Fibroblast of villous mesenchyme (primary cell): ENCODE measurements at places on chromosomes 13 and 19. TPM values are rescaled to one million over a fixed set of nuclear protein-coding genes. Genes with fewer than 3 reads are reported as not detected.

Gene KIR2DL3
- total RNA-seq, result not detected in 2 replicates

Gene RAB20
- 4.2 and 4.7 TPM in 2 replicates for total RNA-seq

GRCh38 chr13:84655677-84656076 is 773.4 kb upstream of the SLITRK1 start:
- DNase-seq, result no peak

DNA sequence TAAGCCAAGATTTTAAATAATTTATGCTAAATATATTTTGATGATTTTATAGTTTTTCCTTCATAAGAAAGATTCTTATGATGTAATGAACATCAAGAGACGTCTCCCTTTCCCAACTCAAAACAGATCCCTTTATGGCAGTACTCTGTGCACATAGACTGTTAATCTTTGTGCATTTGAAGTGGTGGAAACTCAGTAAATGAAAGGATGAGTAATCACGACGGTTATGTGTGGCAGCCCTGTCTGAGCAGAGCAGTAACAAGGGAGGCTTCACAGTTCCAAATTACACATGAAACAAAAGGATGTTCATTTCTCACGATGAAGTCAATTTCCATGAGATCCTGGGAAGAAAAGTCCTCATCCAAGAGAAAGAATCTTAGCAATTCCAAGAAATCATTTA is 498.1 kb downstream of the KLF5 start:
- DNase-seq, result no peak

DNA sequence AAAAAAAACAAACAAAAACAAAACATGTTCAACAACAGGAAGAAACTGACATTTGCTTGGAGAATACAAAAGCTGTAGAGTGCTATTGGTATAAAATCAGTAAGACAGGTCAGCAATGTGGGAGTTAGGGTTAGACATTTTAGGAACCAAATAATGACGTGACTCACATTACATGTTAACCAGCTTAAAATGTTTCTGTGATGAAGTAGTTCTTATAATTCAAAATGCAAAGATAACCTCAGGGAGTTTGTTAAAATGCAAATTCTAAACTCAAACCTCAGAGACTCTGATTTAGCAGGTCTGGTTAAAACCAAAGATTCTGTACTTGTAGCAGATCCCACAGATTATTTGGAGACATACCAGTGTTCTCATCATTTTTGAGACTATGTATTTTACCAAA is 549.4 kb upstream of the SLITRK1 start:
- no peak for DNase-seq

Gene TTC9B
- not detected in 2 replicates for total RNA-seq

DNA sequence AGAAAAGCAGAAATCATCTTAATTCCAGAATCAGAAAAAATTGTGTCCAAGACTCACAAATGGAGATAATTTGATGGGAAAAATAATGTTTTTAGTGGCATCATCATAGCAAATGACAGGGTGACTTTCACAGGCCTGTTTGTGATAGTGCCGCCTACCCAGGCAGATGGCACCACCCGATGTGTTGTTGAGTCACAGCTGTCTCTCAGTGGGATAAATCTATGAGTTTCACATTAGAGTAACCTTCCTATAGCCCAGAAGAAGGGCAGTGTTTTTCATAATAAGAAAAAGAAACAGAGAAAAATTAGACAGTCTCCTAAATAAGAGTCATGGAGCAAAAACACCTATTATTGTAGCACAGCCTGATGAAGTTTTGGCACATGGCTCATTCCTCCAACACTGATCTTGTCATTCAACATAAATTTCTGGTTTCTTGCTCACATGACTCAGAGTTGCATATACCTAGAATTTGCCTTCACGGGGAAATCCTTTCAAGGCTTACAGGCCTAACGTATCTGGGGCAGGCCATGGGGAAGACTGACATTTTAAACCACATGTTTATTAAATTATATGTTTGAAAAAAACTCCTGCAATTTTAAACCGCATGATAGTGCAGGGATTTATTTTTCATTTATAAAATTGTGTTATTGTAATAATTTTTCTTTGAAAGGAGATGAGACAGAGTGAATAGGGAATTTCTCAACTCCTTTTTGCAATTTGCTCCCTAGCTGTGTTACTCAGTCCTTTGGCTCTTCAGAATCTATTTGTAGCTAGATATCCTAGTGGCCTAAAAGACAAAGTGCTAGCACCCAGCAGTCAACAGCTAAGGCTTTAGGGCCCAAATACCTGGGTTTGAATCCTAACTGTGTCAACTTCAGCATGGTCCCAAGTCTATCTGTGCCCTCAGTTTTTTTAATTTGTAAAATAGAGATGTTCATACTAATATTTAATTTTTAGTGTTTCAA is 393.7 kb downstream of the NDFIP2 start:
- DNase-seq, result no peak

GRCh38 chr19:44948763-44949374 is 3.0 kb downstream of the APOC2 start:
- no peak for DNase-seq

DNA sequence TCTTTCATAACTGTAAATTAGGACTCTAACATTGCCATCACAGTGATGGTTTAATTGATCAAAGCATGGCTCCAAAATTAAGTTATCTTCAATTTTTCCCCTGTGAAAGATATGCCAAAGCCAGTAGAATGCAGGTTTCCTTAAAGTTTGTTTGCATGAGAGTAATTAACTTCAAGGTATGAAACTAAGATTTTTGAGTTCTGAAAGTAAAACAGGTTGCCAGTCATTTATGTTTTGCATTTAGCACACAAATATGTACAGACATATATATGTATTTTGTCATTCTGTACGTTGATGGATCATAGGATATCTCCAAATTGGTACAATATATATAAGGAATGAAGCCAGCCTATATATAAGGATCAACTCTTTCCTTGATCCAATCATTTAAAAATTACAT is 23.6 kb upstream of the NDFIP2 start:
- DNase-seq, result no peak

DNA sequence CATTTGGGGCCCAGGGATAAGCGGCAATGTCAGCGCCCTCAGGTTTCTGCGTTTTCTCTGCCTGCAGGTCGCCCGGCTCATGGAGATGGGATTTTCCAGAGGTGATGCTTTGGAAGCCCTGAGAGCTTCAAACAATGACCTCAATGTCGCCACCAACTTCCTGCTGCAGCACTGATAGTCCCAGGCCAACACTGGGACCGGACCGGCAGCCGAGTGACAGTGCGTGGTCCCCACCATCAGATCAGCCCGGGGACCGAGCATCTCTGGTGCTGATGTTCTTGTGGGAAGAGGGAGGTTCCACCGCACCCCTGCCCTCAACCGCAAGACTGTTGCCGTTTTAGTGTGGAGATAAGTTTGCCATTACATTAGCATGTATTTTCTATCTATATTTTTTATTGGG is 78.0 kb upstream of the GPR183 start:
- no peak for DNase-seq

DNA sequence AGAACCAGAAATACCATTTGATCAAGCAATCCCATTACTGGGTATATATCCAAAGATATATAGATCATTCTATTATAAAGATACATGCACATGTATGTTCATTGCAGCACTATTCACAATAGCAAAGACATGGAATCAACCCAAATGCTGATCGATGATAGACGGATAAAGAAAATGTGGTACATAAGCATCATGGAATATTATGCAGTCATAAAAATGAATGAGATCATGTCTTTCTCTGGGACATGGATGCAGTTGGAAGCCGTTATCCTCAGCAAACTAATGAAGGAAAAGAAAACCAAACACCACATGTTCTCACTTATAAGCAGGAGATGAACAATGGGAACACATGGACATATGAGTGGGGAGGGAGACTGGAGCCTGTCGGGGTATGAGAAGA is 1540.9 kb upstream of the MIR17HG start:
- no peak for DNase-seq

- peak; percentile 20 for DNase-seq
These were observed 274.4 kb upstream of the GPC6 start for GRCh38 chr13:92952161-92952560.

- peak; percentile 28 for DNase-seq
These were observed 851 bp downstream of the ZNF320 start for GRCh38 chr19:52896431-52897137.
